ENCODE measurements at places on chromosomes 3 and 15.

DNA sequence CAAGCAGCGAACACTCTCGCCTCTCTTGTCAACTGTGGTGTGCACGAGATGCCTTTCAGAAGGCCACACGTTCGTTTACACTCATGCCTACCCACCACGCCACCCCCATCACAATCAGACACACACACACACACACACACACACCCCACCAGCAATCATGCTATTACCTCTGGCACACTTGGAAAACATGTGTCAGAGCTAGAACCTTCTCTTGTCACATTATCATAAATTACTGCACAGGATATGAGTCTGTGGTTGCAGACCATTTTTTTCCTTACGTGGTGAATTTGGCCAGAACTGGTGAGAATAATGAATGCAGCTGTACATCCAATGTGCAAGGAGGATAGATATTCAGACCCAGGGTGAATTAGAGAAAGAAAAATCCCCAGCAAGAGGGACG, 52.4 kb downstream of the TRIM69 start:
- DNase-seq, result peak; percentile 21

DNA sequence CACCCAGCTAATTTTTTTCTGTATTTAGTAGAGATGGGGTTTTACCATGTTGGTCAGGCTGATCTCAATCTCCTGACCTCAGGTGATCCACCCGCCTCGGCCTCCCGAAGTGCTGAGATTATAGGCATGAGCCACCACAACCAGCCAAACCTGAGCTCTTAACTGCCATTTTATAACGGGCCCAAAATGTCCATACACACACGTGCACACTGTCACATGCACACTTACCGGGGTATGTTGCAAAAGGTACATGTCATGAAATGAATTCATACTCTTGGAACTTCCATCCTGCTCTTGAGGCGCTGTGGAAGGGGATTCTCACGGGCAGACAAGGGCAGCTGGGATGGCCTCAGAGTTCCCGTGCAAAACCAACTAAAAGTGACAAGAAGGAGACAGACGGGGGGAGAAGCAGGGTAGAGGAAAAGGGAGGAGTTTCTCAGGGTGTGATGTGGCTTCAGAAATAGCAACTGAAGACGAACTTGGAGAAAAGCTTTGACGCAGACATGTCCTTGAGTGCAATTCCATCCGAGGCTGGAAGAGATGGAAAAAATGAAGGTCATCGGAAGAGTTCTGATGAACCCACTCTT, 110.9 kb downstream of the BDH1 start:
- no peak for DNase-seq

- no peak for DNase-seq
Measured at GRCh38 chr15:69997813-69998212, 99.9 kb downstream of the TLE3 start.

DNA sequence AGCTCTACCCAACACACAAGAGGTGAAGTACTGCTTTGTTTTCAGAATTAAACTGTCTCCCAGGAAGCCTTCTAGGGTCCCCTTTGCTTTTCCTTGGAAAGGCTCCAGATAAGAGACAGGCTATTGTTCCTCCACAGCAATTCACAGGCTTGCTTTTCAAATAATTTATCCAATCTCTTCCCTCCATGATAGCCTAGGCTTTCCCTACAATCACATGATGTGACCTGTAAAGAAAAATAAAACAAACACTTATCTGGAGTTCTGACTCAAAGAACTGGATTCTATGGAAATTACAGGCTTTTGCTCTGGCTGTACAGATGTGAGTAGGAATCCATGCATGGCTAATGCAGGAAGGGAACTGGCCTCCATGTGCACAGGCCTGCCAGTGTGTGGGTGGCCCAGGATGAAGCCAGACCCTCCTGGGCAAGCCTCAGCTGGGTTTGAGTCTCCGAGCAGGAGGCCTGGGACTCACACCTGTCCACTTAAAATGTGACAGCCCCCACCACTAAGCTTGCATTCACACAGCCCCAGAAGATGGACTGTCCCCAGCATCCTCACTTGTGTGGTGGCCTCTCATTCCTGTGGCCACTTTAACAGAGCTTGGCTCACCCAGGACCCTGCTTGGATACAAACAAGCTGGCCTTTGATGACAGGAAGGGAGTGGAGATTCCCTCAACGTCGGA, 75.8 kb upstream of the LEKR1 start:
- no peak for DNase-seq

DNA sequence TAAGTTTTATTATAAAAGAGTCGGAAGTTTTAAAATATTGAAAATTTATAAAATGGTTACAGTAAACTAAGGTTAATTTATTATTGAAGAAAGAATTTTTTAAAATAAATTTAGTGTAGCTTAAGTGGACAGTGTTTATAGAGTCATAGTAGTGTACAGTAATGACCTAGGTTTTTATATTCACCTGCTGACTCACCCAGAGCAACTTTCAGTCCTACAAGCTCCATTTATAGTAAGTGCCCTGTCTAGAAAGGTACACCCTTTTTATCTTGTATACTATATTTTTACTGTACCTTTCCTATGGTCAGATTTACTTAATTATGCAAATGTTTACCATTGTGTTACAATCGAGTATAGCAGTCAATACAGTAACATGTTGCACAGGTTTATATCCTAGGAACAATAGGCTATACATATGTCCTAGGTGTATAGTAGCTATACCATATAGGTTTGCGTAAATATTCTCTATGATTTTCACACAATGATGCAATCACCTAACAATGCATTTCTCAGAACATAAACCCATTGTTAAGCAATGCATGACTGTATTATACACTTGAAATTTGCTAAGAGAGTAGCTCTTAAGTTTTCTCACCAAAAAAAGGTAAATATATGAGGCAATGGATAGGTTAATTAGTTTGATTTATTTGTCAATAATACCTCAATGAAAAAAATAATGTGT, 106.9 kb upstream of the CD96 start:
- no peak for DNase-seq

- no peak for DNase-seq
Measured at GRCh38 chr3:32153414-32154204, 47.2 kb downstream of the GPD1L start.

- peak; percentile 27 for DNase-seq
Measured at GRCh38 chr3:57007521-57008460, 52.7 kb upstream of the SPATA12 start.

DNA sequence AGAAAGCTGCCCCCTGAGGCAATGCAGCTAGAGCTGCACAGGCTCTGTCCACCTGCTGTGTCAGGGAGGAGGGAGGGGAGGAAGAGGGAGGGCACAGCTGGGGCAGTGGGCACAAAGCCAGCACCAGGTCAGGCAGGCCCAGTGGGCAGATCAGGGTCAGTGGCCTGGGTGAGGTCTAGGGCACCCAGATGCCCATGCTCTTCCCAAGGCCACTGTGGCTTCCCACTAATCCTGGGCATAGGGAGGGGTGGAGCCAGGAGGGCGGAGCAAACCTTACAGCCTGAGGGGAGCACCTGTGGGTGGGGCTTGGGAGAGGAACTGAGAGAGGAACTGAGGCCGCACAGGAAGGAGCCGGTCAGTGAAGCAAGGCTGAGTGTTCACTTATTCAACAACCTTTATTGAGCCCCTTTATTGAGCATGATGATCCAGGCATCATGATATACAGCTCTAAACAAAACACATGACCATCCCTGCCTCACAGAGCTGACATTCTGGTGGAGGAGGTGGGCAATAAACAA, 55.0 kb downstream of the RHCG start:
- no peak for DNase-seq

DNA sequence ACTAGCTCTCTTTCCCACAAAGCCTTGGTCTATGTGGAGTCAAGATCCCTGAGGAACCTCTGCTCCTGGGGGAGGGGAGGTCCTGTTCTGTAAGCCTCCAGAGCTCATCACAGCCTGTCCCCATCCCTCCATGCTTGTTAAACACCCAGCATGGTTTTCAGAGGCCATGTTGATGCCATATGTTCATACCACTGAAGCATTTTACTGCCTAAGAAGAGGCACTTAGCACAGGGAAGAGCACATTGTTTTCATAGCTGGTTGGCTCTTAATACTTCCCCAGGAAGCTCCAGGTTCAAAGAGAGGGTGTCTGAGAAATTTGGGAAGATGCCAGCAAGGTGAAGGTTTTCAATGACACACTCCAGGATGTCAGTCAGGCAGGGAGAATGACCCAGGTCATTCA, 25.6 kb downstream of the CPNE4 start:
- no peak for DNase-seq

- no peak for DNase-seq
Measured at GRCh38 chr15:49152552-49153312, 2.7 kb downstream of the COPS2 start.

DNA sequence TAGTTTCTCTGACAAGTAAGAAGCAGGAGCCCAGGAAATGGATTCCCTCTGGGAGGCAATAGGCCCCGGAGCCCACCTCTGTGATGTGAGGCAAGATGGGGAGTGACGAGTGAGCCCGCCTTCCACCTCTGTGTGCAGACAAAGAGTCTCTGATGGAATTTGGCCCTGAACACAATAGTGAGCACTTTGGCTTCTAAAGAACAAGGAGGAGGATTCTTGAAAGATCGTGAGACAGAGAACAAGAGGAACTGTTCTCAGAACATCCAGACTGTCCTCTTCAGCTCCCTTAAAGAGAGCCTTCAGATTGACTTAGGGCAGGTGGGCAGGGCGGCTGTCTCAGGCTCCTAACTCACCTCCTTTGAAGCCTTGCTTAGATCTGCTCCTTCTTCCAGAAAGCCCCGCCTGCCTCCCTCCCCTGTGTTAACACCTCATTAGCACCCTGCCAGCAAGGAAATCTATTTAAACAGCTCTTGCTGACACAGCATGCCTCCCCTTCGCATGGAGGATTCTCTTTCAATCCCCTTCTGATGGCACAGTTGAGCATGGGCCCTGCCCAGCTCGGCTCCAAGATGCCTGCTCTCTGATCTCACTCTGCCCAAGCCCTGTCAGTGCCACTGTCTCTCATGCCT, 430.3 kb downstream of the NTRK3 start:
- no peak for DNase-seq

GRCh38 chr3:153463895-153464294, 301.9 kb downstream of the RAP2B start:
- DNase-seq, result no peak

DNA sequence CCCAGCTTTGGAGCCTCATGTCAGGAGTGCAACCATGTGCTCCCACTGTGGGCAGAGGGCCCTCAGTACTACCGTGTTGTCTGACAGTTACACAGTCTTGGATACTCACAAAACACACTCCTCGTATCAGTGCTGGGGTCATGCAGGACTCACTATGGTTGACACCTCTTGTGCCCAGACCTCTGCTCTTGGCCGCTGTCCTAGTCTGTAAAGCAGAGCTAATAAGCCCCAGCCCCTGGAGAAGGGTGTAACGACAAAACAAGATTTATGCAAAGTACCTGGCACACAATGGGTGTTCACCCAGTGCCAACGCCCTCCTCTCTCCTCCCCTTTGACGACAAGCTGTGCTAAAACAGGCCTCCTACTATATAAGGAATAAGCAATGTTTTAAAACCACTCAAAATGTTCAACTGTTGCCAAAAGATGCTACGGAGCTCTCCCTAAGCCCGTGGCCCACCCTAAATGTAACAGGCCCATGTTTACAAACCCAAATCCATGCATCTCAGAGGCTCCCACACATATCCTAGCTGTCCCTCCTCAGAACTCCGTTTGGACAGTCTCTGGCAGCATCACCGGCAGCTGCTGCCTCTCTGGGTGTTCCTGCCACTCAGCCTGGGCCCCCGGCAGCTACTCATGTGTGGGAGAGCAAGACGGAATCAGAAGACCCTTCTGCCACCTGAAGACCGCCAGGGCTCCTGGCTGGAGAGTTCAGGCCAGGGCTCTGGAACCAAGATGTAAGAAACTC, 65.8 kb downstream of the MRPL46 start:
- DNase-seq, result no peak

DNA sequence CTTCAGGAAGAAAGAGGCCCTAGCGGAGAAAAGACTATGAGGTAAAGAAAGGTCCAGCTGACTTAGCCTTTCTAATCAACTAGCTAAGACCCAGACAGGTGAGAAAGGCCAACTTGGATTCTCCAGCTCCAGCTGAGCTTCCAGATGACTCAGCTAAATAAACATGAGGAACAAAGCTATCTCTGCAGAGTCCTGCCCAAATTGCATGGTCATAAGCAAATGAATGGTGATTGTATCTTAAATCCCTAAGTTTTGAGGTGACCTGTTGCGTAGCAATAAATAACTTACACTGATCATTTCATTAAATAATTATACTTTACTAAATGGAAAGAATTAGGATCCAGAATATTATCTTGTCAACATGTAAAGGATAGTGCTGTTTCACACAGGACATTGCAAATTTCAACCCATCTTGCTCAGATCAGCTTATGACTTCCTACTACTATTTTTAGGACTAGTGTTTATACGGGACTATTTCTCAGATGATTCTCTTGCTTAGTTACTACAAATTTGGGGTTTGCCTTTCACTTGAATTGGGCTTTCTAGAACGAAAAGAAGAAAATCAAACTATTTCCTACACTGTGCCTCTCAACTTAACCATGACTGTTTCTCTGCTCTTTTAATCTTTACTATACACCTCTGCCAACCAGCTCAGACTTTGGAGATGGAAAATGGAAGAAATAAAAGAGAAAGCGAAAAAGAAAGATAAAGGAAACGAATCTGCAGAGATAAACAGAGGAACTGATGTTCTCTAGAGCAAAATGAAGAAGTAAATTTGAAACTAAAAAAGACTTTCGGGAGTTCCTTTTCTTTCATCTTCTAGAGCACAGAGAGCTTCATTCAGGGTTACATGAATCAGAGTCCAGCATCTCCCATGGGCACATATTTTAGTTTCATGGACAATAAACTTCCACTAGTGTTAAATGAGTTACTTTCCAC, 6.6 kb upstream of the ADGRG7 start:
- DNase-seq, result no peak

DNA sequence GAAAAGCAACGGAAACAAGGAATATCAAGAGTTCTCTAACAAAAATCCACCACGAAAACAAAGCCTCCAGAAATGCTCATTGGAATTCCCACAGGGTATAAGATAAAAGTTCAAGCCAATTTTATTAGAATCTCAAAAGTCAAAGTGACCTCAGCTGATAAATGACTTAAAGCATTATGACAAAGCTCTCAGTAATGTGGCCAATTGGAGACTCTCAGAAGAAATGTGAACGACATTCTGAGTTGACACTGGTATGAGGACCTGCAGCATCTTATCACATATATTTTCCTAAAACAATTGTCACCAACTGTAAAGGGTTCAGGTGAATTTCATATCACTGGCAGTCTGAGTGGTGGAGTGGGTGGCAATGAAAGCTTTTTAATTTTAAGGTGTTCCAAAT, 199.1 kb downstream of the FOXP1 start:
- no peak for DNase-seq

- DNase-seq, result no peak
Measured at GRCh38 chr3:5972586-5972985, 785.1 kb downstream of the EDEM1 start.

- DNase-seq, result no peak
Measured at GRCh38 chr3:39426312-39426711, 19.8 kb downstream of the RPSA start.

- DNase-seq, result no peak
Measured at GRCh38 chr3:112056451-112056929, 22.0 kb downstream of the TMPRSS7 start.

DNA sequence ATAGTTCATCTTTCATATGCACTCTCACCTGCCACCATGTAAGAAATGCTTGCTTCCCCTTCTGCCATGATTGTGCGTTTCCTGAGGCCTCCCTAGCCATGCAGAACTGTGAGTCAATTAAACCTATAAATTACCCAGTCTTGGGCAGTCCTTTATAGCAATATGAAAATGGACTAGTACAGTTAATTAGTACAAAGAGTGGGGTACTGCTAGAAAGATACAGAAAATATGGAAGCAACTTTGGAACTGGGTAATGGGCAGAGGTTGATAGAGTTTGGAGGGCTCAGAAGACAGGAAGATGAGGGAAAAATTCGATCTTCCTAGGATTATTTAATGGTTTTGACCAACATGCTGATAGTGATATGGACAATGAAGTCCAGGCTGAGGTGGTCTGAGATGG, 246.9 kb downstream of the CGGBP1 start:
- no peak for DNase-seq

- DNase-seq, result peak; percentile 3
Measured at GRCh38 chr3:161349529-161350312, 21.6 kb downstream of the SPTSSB start.

Measured in stimulated activated CD4-positive, alpha-beta T cell treated with anti-CD3 and anti-CD28 coated beads, Interleukin-4, amount 100 ng/mL, for 4 hours (primary cell).